ENCODE measurements at places on chromosomes 13 and 19.

- peak; percentile 27 for DNase-seq
Measured at GRCh38 chr19:802498-803098, 5.3 kb downstream of the PTBP1 start.

DNA sequence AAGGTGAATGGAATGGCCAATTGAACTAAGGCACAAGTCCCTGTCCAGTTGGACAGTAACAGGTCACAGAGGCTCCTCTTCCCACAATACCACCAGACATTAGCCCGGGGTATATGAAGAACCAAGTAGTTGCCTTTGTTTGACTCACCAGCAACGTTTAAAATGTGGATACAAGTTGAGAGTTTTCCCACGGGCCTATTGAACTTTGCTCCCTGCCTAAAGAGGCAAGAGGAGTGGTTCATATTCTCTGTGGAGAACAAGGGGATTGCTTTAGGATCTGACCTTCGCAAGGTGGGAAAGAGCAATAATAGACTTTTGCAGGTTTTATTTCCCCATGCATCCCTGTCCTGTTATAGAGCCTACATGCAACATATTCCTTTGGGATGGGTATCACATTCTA lies 177.2 kb downstream of the POU4F1 start:
- no peak for DNase-seq

DNA sequence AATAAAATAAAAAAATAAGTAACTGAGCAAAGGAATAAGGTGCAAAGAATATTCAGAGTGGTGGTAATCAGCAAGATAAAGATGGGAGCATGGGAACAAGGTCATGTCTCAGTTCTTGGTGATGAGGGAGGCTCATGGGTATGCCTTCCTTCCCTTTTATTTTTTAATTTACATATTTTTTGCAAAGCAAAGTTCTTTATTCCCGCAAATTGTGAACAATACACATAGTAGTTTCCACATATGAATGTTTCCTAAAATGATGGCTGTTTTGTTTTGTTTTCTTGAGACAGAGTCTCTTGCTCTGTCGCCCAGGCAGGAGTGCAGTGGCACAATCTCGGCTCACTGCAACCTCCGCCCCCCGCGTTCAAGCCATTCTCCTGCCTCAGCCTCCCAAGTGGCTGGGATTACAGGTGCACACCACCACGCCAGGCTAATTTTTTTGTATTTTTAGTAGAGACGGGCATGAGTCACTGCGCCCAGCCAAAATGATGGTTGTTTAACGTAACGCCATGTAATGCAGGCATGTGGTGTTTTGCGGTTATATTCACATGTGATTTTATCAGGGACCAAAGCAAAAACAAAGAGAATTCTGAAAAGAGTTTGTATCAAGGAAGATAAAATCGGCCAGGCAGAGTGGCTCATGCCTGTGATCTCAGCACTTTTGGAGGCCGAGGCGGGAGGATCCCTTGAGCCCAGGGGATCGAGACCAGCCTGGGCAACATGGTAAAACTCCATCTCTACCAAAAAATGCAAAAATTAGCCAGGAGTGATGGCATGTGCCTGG lies 4.5 kb upstream of the ADGRE2 start:
- DNase-seq, result peak; percentile 14

- no peak for DNase-seq
Measured at GRCh38 chr13:42101821-42102585, 53.6 kb downstream of the DGKH start.

- peak; percentile 47 for DNase-seq
Measured at GRCh38 chr13:24220086-24220703, 59.7 kb downstream of the SPATA13 start.

DNA sequence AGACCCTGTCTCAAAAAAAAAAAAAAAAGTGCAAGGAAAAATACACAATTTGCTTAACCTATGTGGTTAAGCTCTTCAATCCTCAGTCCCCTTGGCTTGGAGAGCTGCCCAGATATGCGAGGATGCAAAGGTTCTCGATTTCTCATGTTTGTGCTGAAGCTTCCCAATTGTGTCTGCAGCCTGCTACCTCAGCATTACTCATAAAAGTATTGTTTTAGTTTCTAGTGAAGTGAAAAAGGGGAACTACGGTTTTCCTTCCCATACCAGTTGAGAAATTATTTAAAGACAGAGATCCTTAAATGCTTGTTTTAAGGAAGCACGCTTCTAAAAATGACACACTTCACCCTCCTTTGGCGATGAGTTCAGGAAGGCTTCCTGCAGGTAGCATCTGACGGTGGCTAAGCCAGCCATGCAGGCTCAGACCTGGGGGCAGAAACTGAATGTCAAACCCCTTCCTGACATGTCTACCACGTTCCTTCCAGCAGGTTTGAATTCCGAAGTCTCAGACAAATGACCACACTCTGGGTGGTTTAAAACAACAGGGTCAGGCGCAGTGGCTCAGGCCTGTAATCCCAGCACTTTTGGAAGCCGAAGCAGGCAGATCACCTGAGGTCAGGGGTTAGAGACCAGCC lies 47.9 kb downstream of the RUBCNL start:
- no peak for DNase-seq

DNA sequence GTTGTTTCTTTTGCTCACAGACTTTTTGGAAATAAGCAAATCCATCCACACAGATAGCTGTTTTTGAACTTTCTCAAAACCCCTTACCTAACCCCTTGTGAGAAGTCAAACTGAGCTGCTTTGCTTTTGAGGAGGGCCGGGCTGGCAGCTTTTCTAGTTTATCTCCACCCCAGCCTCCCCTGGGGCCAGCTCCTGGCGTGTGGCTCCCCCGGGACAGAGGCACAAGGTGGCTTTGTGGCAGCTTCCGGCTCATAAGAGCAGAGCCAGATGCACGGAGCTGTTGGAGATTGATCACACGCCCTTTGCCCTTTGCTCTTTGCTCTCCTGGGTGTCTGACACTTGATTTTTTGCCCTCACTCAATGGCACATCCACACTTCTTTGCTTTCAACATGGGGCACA lies 24.9 kb upstream of the RNF113B start:
- DNase-seq, result no peak
